Activated T-helper 2 cell treated with anti-CD3 and anti-CD28 coated beads, Interferon-gamma antibody, Interleukin-2, Interleukin-4, amounts not matched to agents 10 μg/mL and 5 μg/mL and 100 μg/mL, durations not matched to agents 14 hours and 24 hours and 36 hours (primary cell): ENCODE measurements at places on chromosomes 4 and X. TPM values are rescaled to one million over a fixed set of nuclear protein-coding genes. Genes with fewer than 3 reads are reported as not detected.

USP17L19 gene
- total RNA-seq, result not detected in 2 replicates

CDX4 gene
- total RNA-seq, result not detected in 2 replicates

C4orf51 gene
- total RNA-seq, result not detected in 2 replicates

RASGEF1B gene
- 0.39 and 0.55 TPM in 2 replicates for total RNA-seq

CTAG2 gene
- not detected in 2 replicates for total RNA-seq

SPANXN1 gene
- total RNA-seq, result not detected in 2 replicates
